ENCODE measurements at places on chromosomes 4 and X.

- no peak for DNase-seq
Observed at GRCh38 chr4:55866973-55867574, 13.6 kb downstream of the EXOC1 start.

DNA sequence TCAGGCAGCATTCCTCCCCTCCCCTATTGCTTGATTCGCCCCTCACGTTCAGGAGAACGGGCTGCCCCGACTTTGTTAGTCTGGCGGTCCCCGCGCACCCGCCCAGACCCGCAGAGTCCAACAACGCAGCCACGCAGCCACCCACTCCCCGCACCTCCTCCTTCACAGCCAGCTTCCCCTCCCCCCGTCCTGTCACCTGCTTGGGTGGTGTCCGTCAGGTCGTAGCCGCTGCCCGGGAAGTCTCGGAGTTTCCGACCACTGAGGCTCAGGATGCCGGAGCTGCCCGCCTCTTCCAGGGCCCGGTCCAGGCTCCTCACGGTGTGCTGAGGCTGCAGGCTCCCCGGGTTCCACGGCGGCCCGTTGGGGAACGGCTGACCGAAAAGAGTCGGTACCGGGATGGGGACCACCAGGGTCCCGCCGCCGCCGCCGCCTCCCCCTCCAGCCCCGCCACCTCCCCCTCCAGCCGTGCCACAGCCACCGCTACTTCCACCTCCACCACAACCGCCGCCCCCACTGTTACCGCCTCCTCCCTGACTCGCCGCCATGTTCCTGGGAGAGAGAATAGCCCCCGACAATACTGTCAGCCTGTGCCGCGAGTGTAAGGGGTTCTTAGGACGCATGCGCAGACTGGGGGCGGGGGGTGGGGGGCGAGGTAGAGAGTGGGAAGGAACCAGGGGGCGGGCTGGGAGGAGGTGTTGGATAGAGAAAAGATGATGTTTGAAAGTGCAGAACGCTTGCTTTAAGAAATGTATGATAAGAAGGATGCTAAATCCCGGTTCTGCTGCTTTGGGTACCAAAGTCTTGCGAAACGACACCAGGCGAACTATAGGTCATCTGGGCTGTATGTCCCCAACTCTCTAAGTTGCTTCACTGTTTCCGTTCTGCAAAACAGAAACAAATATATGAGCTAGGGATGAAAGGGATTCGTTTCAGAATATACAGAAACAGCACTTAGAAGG lies at the start of gene LRCH2:
Gene LRCH2, minus strand, starts transcription at position 600 of the 959 bp plus-strand sequence. Its CDS starts 55 bp downstream, at position 545.
- no peak for DNase-seq

DNA sequence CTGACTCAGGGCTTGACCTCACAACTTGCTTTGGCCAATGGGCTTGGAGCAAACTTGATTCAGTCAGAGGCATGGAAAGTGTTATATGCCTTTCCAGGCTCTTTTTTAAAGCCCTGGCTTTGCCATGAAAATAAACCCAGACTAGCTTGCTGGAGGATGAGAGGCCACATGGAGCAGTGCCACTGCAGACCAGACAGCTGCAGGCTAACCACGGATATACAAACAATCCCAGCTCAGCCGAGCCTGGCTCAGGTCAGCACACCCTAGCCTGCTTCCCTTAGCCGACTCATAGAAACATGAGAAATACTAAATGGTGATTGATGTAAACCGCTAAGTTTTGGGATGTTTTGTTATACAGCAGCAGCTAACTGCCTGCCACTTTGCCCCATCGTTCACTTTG lies 345.1 kb downstream of the ARHGAP10 start:
- no peak for DNase-seq

DNA sequence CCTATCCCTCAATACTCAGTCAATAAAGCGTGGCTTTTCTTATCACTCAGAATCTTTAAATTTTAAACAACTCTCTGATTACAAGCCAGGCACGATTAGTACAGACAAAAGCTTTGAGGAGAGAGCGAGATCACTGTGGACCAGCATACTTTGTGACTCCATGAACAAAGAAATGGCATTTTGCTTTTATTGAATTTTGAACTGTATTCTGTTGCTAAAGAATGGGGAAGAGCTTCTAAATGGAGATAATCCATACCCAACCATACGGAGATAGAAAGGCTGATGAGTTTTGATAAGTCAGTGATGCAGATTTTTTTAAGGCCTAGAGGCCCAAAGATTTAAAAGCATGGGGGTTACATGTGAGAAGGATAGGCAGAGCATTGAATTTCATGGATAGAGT lies 259.1 kb downstream of the DACH2 start:
- DNase-seq = no peak

- DNase-seq = no peak
Observed at GRCh38 chr4:25320336-25320735, 7.8 kb downstream of the ZCCHC4 start.
